ENCODE measurements at places on chromosomes 2 and 18.

- DNase-seq = no peak
Observed at GRCh38 chr2:71082402-71083252, 14.2 kb downstream of the NAGK start.

DNA sequence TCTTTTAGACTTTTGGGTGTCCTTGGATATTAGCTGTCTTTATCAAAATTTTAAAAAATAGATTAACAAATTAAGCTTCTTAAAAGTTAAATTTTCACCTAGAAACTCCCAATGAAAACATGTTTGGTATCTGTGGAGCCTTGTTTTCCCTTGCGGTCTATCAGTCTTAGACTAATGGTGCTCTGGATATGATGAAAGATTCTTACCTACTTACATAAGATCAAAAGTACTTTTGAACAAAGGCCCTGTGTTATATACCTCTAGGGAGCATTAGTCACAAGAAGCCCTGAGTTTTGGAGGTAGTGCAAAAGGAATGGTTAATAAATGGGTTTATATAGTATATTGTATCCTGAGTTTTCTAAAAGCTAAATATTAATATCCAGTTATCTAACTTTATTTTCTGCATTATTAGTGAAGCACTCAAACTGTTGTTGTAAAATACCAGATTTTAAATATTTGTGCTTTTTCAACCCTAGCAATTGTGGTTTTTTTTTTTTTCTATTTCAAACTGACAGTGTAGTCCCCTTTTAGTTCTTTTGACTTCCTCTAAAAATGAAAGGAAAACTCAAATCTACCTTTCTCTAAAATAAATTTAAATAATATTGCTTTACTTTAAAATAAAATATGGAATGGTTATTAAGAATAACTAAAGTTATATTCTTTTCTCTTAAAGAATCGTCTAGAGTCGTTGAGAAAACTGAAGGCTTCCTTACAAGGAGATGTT lies 18.1 kb downstream of the NDC80 start:
- no peak for DNase-seq

DNA sequence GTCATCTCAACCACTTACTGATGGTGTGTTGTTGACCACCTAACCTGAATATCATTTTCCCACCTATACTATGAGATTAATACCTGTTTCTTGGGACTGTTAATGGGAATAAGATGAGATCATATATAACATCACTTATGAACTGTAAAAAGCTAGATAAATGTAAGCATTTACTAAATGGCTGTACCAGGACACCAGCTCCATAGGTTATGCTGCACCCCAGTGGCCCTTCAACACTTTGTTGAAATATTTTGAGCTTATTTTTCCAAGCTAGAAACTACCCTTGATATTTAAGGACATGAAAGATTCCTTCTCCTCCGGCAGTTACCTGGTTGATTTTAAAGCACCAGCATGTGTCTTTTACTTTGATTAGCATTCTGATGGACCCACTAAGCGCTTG lies 138.0 kb upstream of the CDCA7 start:
- DNase-seq = no peak

DNA sequence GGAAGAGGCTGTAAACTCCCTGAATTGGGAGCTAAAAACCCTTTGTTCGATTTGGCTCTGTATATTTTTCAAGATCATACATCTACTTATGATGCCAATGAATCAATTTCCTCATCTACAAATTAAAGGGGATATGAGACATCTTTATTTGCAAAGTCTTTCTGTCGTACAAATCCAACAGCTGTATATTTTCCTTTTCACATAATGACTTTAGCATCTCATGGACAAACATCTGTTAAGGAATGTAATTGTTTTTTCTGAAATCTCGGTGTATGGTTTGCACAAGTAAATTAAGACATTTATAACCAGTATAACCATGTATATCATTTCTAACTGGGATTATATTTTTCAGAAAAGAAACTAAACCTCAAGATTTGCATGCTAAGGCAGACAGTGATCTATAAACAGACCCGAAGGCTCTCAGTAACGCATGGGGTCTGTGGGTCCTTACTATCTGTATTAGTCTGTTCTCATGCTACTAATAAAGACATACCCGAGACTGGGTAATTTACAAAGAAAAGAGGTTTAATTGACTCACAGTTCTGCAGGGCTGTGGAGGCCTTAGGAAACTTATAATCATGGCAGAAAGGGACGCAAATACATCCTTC lies 130.8 kb downstream of the SLC8A1 start:
- DNase-seq = no peak

- DNase-seq = no peak
Observed at GRCh38 chr18:75654851-75655751, 227.6 kb upstream of the SMIM21 start.

GRCh38 chr18:54675076-54675475 lies 84.0 kb downstream of the DYNAP start:
- DNase-seq = no peak
